ENCODE measurements at places on chromosomes 13 and 19.

DNA sequence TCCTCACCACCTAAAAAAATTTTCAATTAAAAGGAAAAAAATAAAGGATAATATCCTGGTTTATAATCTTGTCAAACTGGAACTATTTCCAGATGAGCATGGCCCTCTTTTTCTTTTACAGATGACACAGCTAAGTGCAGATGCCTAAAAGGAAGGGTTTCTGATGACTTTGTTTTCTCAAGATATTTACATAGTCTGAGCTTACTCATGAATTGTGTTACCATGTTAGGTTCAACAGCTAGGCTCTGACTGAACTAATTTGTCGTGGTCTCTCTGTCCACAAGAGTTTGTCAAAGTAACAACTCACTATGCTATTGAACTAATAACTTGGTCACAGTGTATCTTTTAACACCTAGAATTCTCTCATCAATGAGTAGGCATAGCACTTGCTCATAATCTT is 780.8 kb downstream of the GPC5 start:
- no peak for DNase-seq

DNA sequence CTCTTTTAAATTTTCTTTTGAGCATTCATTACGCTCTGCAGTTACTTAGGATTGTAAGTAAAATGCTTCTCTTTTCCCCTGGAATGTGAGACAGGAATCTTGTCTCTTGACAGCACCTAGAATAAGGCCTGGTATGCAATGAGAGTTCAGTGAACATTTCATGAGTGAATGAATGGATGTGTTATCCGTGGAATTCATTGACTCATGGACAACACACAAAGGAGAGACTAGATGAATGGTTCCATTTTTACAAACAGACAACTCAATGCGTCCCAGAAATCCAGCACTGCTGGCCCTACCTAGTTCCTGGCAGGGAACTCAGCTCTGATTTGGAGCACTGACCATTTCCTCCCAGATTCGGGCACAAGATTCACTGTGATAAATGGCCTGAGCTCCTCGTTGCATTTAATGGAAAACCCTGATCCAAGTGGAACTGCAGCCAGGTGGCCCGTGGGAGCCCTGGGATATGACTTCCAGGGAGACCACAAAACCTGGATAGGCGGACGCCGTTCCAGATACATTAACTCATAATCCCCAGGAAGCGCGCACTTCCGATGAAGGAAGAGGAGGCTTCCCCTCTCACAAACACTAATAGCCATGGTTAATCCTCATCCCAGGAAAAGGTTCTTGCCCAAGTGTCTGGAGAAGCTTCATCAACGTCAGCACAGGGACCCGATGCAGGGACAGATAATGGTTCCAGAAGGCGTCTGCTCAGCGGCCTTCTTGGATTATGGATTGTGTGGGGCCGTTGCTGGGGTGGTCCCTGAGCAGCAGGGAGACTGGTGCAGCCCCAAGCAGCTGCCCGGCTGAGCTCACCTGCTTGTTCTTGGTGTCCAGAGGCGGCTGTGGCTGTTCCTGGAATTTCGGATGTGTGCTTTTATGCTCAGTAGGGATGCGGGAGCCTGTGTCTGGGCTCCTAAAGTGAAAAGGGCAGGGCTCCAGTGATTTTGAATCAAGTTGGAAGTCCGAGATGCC is 211.1 kb upstream of the TSHZ3 start:
- no peak for DNase-seq

DNA sequence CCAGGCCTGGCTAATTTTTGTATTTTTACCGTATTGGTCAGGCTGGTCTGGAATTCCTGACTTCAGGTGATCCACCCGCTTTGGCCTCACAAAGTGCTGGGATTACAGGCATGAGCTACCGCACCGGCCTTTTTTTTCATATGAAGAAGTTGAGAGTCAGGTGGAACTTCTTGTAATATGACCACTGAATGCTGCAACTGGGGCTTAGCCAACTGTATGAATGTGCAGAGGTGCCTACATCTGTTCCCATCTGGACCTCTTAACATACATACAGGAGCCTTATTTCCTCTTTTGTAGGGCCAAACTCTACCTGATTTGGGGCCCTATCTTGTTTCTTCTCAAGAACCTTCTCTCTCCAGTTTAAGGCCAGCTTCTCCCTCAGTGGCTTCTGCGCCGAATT is 11.9 kb upstream of the GGACT start:
- DNase-seq, result no peak

DNA sequence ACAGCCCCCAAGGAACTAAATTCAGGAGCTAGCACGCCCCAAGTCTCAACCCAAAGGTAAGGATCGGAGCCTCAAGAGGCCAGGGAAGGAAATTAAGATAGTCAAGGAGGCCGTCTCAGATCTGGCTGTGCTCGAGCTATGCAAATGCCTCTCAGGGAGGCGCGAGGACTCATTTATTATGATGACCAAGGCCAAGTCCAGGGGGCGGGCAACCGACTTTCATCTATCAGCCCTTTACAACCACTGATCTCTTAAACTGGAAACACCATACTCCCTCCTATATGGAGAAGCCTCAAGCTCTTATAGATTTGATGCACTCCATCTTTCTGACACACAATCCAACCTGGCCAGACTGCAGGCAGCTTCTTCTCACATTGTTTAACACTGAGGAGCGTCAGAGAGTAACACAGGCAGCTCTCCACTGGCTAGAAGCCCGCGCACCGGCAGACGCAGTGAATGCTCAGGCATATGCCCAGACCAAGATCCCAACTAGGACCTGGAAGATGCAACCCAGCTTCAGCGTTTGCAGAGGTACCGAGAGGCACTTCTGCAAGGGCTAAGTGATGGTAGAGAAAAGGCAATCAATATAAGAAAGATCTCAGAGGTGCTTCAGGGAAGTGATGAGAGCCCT is 9.6 kb upstream of the SLC15A1 start:
- no peak for DNase-seq

DNA sequence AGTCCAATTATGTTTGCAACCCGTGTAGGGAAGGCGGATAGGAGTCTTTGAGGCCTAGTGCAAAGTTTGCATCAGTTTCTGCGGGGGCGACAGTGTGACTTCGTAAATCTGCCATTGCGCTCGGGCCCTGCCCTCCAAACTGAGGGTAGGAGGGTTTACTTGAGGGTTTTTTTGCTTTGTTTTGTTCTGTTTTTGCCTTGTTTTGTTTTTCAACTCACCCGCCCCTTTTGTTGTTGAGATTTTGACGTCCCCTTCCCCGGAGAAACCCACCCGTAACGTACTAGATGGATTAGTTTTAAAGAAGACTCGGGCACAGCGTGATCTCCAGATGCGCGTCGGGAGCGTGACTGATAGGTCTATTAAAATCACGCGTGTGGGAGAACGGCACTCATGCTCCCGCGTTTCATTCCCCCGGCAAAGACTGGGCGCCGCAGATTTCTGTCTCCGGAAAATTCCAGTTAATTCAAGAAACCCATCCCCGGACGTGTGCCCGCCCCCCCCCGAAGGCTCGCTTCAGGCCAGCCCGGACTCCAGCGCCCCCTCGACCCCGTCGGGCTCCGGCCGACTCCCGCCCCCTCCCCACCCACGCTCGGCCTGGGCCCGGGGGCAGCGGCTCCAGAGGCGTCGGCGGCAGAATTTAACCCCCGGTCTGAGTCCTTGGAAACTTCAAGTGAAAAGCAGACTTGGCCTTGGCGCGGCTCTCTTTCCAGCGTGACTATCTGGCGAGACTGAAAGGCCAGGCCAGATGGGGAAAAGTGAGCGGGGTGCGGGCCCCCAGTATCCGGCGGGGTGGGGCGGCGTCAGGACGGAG is 5.0 kb downstream of the SOX1 start:
- no peak for DNase-seq

- DNase-seq, result no peak
Observed at GRCh38 chr13:73961181-73961580, 173.0 kb downstream of the KLF12 start.
